ENCODE measurements at places on chromosomes 6 and 20.

GRCh38 chr6:36660771-36661471 is 17.6 kb upstream of the CDKN1A start:
- no peak for DNase-seq

DNA sequence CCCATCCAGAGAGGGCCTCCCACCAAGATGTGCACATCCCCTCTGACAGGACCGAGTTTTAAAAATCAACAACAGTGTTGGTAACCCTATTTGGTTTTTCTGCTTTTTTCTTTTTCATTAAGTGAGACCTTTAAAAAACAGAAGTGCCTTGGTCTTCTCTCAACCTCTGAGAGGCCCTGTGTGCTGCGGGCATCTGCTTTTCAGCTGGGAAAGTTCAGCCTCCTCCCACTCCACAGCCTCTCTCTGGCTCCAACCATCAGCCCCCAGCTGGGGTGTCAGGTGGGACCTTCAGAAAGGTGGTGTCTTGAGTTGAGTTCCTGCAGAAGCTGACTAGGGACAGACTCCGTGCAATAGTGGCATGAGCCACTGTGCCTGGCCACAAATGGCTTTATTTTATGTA is 64.6 kb upstream of the ZMYND8 start:
- no peak for DNase-seq

DNA sequence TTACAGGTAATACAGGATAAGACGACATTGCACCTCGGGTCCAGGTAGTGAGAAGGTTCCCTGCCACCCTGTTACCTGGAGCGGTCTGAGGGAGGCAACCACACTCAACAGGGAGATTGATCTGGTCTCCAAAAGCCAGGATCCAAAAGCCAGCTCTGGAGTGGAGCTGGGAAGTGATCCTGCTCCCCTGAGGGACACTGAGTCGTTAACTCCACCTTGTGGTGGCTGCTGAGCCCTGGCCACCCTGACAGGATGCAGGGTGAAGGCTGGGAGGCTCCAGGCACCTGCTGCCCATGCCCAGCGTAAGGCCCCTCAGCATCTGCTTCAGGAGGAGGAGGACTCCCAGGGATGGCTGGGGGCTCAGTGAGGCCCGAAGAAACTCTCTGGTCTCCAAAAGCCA is 38.7 kb upstream of the SLC22A2 start:
- no peak for DNase-seq

GRCh38 chr20:51129147-51129776 is 106.4 kb upstream of the KCNG1 start:
- no peak for DNase-seq

DNA sequence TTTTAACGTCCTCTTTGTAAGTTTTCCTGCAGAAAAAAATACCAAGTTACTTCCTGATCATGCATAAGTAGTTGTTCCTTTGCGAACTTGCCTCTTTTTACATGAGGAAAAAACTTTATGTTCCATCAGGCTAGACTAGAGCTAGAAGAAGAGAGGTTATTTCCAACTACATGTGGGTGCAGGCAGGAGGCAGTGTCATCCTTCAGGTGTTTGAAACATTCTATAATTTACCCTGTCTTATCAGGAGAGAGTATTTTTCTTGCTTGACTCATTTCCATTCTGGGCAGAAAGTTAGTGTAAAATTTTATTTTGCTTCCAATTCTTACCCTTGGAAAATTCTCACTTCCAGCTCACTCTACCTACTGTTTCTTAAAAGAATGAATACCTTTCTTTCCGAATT is 28.5 kb upstream of the EPHA7 start:
- no peak for DNase-seq

GRCh38 chr6:125314009-125314581 is 12.3 kb upstream of the HDDC2 start:
- peak; percentile 17 for DNase-seq

Measured in GM12891 (cell line).